ENCODE measurements at places on chromosomes 6 and 20.

DNA sequence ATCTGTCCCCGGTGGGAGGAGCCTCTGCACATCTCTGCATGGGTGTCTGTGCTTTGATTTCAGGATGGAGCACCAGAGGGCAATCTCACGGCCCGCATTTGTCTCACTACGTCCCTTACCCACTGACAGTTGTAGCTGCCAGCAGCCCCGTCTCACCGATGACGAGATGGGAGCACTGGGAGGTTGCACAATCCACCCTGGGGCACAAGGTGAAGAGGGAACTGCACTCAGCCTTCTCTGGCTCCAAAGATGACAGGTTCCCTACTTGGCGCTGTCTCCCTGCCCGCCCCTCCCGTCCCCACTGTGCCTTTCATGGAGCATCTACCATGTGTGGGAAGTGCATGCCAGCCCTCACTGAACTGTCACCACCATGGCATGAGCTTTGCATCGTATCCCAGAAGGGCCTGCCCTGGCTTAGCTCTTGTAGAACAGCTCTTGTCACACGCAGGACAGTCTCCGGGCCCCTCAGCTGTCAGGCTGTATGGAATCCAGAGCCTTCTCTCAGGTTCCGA lies 99.9 kb upstream of the PMEPA1 start:
- no peak for DNase-seq

DNA sequence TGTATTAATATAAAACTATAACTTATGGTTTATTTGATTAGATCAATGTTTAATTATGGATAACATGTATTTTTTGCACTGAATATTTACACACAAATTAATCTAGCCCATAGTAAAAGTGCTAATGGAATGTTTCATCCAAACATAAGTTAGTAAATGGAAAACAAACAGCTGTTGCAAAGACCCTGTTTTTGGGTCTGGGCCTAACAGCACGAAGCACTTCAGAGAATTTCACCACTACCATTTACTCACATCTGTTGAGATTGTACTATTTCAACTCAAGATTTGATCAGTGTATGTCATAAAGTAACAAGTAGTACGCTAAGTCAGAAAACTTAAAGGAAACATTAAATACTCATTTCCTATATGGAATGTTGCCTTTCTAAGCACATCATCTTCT lies 359.6 kb downstream of the LAMA2 start:
- DNase-seq: no peak

DNA sequence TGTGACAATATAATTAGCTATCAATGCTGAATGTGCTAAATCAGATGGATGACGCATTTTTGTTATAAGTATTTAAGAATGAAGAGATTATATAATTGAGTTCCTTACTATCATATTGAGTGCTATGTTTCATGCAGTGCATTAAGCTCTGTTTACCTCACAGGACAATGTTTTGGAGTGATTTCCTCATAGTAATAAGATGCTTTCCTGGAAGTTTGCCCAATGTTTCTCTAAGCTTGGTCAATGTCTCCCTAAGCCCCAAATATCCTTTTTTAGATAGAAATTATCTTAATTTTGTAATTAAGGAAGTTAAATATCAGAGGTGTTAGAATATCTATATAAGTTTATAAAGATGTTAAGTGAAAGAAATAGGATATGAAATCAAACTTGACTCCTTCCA lies 489.6 kb downstream of the MMUT start:
- DNase-seq: no peak

DNA sequence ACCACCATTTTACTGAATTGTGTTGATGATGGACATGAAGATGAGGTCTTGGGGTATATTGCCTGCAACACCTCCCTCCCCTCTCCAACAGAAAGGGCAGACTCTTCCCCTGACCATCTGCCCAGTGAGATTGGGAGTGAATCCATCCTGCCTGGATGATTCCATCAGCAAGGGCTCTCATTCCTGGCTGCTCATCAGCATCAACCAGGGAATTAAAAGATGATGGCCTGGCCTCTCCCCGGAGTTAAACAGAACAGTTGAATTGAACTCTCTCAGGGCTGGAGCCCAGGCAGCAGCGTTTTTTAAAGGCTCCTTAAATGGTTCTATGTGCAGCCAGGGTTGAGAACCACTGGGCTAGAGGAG lies 14.6 kb upstream of the MRPS18A start:
- DNase-seq: no peak

GRCh38 chr6:26401389-26401986 lies 587 bp upstream of the BTN3A1 start:
- DNase-seq: peak; percentile 48

DNA sequence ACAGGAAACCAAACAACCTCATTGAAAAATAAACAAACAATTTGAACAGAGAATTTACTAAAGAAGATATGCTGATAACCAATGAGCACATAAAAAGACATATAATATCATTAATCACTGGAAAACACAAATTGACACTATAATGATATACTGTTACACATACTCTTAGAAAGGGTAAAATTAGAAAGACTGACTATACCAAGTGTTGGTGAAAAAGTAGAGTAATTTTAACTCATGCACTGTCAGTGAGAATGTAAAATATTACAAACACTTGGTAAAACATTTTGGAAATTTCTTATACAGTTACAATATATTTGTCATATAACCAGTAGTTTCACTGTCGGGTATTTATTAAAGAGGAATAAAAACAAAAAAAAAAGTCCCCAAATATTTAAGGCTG lies 1139.2 kb upstream of the GJE1 start:
- DNase-seq: no peak

GRCh38 chr6:7998103-7998725 lies 66.0 kb downstream of the BLOC1S5 start:
- no peak for DNase-seq

DNA sequence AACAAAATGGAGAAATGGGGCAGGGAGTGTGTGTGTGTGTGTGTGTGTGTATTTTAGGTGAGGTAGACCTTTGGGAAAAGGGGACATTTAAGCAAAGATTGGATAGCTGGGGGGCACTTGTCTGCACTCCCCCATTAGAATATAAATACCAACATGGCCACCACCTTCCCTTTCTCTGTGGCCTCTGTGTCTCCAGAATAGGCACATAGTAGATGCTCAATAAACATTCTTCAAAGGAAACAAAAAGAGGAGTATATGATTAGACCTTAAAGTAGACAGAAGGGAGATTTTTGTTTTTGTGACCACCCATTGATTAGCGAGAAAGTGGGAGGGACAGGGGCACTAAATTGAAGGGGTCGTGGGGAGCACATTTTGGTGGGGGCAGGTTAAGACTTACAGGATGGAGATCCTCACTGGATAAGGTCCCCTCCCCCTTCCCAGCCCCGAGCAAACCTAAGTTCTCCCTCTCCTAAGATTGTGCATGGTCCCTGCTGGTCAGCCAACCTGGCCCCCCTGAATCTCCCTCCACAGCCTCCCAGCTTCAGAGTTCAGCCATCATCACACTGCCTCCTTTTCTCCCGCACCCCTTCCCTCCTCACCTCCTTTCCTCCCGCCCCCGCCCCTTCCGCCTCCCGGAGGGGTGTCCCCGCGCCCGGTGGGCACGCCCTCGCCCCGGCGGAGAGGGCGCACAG lies 514 bp upstream of the TSHZ2 start:
- DNase-seq: peak; percentile 27

DNA sequence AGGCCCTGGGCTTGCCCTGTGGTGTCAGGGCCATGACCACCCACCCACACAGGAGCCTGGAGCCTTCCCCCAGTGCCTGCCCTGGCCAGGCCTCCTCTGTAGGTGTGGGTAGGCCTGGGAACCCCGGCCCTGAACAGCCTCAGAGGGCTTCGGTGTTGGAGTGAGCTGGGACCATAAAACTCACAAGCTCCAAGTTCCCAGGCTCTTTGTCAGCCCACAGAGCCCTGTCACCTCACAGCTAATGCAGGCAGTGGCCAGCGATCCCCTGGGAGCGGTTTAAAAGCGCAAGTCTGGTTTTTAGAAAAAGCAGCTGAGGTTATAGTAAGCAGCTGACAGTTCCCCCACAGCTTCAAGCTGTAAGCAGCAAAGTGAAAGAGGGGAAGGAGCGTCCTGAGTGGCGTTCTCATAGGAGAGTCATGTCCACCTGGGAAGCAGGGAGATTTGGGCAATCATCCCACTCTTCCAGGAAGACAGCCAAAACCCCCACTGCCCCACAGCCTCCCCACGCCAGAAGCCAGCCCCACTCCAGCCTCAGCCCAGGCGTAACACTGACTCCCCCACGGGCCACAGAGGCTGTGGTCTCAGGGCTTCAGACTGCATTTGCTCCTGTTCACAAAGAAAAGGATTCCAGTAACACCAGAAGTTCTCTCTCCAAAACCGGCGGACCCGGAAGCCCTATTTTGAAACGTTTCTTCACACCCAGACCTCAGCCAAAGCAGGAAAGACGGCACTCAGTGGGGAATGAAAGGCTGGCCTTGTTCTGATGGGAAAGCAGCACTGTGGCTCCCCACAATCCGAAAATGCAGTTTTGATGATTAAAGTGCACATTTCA lies 34.3 kb upstream of the FOXC1 start:
- peak; percentile 54 for DNase-seq

DNA sequence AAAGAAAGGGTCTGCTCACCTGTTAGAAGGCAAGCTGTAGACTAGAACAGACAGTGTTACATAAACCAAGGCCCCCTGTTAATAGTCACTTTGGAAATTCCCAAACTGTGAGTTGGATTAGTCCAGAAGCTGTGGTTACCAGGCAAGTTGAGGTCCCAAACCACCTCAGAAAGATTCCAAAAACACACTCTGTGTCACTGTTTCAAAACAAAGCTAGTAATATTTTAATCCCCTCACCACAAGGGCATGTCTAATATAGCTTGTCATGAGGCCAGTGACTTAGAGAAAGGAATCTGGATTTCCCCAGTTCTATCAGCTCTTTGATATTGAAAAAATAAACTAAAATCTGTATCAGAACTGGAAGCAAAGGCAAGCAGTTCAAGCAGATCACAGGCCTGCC lies 244.6 kb downstream of the HAO1 start:
- no peak for DNase-seq

DNA sequence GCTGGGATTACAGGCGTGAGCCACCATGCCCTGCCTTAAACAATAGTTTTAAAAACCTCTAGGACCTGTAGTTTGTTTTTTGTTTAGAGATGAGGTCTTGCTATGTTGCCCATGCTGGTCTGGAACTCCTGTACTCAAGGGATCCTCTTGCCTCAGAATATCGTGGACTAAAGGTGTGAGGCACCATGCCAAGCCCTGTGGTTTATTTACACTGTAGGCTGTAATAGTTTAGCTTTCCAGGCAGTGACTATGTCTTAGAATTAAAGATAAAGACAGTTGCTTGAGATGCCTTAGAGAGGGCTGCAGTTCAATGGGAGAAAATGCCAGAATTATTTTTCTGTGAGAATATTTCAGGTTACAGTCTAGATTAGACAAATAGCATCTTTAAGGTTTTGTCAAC lies 72.9 kb downstream of the SGK1 start:
- no peak for DNase-seq

DNA sequence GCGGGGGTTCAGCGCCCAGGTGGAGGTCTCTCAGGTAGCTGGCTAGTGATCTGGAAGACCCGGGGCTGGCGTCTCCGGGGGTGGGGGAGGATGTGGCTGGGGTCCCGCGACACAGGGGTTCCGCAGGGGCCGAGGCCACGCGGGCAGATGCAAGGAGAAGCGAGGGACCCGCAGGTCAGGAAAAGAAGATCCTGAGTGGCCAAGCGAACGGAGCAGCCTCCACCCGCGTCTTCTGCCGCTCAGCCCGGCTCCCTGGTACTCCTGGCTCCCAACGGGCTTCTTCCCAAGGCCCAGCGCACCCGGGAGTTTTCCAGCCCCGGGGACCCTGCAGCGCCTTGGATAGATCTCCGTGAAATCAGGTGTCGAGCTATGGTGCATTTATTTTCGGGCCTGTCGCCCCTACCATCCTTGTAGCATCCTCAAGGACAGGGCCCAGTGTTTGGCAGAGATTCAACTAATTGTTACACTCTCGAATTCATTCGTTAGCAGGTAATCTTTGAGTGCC lies 682 bp upstream of the CHD6 start:
- DNase-seq: peak; percentile 76

DNA sequence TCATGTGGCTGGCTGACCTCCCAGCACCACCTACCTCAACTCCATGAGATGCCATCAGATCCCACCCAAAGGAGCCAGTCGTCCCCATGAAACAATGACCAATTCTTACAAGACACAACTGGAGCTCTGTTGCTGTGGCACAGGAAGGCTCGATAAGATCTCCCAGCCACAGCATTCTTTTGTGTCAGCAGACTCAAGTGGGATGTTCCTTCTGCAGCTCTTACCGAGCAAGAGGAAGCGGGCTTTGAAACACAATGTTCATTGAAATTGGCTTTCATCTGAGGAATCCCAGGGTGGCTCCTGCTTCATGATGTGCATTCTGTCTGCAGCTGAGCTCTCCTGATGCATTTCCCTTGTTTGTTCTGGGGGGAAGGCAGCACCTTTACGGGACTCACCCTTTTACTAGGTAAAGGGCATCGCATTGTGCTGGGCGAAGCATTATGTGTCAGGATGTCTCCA lies 222.0 kb upstream of the SGK1 start:
- no peak for DNase-seq

DNA sequence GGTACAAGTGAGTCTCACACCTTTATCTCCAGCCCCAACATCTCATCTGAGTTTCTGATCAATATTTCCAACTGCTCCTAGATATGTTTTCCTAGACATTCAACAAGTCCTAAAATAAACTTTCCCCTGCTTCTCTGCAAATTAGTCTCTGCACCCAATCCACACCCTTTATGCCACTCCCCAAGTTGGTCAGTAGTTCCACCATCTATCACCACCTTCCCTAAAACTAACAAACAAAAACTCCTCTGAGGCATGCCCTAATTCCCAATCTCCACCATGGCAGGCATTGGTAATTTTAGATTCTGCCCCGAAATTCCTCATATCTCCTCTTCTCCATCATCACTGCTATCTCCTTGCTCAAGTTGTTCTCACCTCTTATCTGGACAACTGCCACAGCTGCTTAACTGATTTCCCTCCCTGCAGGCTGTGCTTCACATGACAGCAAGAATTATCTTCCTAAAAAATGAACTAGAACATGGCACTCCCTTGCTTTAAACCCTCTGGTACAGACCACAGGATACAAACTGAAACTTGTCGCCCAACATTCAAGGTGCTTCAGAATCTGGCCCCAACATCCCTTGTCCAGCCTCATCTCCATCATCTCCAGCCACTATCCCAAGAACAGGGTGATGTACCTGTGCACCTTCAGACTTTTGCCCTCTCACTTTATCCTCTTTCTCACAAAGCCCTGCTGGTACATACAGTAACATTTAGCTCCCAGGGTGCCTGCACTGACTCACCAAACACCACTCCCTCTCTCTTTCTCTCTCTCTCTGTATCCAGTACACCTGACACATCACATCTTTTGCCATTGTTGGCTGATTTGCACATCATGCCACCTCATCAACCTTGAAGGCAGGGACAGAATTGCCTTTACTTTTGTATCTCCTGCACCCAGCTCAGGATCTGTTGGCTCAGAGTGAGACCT lies 55.5 kb downstream of the ZHX3 start:
- DNase-seq: no peak

GRCh38 chr6:12605888-12606345 lies 110.7 kb upstream of the PHACTR1 start:
- no peak for DNase-seq

- no peak for DNase-seq
Observed at GRCh38 chr20:21516180-21516567, 2.3 kb upstream of the NKX2-2 start.

- no peak for DNase-seq
Observed at GRCh38 chr6:39193201-39193791, 36.0 kb downstream of the KCNK5 start.

- DNase-seq: no peak
Observed at GRCh38 chr6:34909320-34909883, 20.3 kb downstream of the ANKS1A start.

- DNase-seq: no peak
Observed at GRCh38 chr6:22401206-22401605, 104.4 kb upstream of the PRL start.

GRCh38 chr6:44194326-44194725 lies 22.4 kb upstream of the MYMX start:
- DNase-seq: no peak

GRCh38 chr6:28443112-28443773 lies at the start of gene ZSCAN23:
ZSCAN23 (minus strand) TSS chr6:28443491; CDS start chr6:28436266, 7,225 bp downstream.
- DNase-seq: peak; percentile 80

Data from right kidney (tissue), 9 donors.